ENCODE measurements at places on chromosomes 5 and 9. TPM values are rescaled to one million over a fixed set of nuclear protein-coding genes. Genes with fewer than 3 reads are reported as not detected.

GRCh38 chr9:82369251-82369945 lies 380.8 kb downstream of the SPATA31D1 start:
- no peak for DNase-seq

The ANKRD31 gene
- total RNA-seq: 0.22 TPM

DNA sequence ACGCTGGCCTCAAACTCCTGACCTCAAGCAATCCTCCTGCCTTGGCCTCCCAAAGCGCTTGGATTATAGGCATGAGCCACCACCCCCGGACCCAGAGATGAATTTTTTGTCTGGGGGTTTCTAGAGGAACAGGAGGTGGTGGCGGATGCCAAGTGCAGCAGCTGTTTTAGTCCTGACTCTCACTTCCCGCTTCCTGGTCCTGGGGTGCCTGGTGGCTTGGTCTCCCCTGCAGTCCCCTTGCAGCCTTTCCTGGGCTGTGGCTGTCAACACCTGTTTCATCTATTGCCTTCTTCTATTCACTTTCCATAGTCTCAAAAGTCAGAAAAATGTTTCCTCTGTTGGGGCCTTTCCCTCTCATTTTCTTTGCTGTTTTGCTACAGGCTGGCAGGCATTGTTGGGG lies 6.5 kb upstream of the NHP2 start:
- no peak for DNase-seq

GRCh38 chr5:137733006-137733405 lies 2.9 kb downstream of the KLHL3 start:
- no peak for DNase-seq

GRCh38 chr9:136858844-136859757 lies 7.0 kb downstream of the MAMDC4 start:
- DNase-seq: no peak

The IL13 gene
- total RNA-seq: 8.4 TPM

GRCh38 chr9:113574441-113575262 lies 111.1 kb downstream of the RGS3 start:
- DNase-seq: peak; percentile 58

DNA sequence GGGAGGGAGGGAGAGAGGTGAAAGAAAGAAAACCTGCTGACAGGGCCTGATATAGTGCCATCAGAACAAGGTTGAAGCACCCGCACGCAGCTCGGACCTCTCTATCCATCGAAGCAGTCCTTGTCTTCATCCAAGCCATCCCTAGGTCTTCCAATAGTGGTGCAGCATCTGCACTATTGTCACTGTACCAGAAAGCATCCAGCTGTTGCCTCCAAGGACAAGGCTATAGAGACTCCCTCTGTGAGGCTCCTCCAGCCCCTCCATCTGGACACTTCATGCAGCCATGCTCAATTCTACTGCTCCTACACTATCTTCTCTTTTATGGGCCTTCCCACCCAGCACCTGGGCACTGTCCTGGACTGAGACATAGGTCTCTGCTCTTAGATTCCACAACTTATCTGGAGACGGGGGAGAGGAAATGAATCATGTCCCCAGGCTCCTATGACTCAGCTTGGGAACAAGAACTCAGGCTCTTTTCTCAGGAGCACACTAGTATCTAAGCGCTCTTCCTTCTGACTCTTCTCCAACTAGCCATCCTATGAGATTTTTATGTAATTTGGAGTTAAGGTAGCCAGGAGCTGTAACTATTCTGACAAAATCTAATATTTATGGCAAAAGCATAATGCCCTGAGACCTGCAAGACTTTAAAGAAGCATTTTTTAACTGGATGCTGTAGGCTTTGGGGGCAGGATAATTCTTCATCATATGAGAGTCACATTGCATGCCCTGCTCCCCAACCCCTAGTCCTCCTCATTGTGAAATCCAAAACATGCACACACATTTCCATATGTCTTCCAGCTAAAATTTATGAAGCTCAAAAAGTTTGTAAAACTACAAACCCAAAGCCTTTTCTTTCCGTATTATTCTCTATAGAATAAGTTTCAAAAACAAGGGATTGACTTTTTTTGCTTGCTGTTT lies 446.8 kb downstream of the CCDC171 start:
- no peak for DNase-seq

DNA sequence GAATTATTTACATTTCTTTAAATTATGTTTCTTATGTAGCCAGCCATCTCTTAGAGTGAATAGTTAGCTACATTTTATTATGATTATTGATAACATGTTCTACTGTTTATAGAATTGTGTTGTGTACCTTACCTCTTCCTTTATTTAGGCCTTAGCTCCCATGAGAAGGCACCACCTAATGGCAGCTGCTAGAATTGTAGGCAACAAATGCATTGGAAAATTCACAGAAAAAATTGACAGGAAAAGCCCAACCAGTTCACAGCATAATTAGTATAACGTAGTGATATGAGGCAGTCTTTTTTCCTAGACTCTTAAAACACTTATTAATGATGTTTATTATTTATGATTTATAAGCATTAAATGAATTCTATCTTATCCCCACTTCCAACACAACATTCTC lies 175.8 kb downstream of the WDR70 start:
- no peak for DNase-seq

GRCh38 chr9:114723931-114724330 lies 41.9 kb upstream of the TEX48 start:
- no peak for DNase-seq

GRCh38 chr5:84343171-84343570 lies 41.5 kb downstream of the EDIL3 start:
- no peak for DNase-seq

The MRPL50 gene
- 10.5 TPM for total RNA-seq

DNA sequence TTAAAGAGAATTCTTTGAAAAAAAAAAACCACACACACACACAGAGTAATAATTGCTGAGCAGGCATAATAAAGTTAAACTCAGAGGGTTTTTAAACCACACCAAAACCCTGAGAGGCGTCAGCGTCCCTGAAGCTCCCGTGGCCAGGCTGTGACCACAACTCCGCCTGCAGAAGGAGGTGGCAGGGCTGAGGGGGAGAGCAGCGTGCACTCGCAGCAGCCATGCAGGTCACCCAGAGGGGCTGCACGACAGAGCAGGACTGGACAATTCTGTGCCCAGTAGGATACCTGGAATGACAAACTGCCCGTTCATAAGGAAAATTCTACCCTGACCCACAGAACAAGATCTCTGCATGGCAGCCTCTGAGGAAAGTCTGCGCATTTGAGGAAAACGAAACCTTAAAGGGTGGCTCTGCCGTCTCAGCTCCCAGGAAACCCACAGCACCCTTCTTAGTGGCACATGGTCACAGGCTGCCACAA lies 44.0 kb downstream of the ROR2 start:
- peak; percentile 71 for DNase-seq

DNA sequence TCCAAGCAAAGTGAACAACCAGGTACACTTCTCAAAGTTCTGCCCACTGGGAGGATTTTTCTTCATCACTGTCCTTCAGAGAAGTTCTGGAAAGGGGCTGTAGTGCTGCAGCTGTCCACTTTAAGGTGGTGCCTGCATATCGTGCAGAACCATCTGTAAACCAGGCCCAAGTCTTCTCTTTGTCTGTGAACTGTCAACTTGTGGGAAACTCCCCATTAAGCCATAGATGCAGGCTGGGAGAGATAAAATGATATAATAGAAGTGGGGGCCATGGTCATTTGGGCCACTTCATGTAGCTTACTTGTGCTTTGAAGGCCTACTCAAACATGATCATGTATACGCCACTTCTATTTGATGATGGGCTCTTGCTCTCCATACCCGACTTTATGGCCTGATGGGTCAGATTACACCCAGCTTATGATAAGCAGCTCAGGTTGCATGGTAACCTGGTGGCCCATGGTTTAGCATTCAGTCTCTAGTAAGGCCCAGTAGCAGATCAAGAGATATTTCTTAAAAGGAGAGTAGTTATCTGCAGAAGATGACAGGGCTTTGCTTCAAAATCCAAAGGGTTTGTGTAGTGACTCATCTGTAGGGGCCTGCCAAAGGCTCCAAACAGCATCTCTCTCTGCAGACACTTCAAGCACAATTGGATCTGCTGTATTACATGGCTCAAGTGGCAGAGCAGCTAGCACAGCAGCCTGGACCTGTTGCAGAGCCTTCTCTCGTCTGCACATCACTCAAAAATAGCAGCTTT lies 15.7 kb upstream of the BTF3 start:
- no peak for DNase-seq

The RPS23 gene
- total RNA-seq: 1,150 TPM

The ZFR gene
- 70.5 TPM for total RNA-seq

The CTNNAL1 gene
- total RNA-seq: 14.6 TPM

The PCDHGA2 gene
- total RNA-seq: not detected

The ASS1 gene
- total RNA-seq: not detected

- DNase-seq: no peak
Measured at GRCh38 chr9:16192403-16193017, 639.7 kb downstream of the CCDC171 start.

GRCh38 chr9:121582641-121583040 lies 68.8 kb upstream of the DAB2IP start:
- no peak for DNase-seq

GRCh38 chr9:129583308-129584038 lies 37.4 kb downstream of the C9orf50 start:
- no peak for DNase-seq

DNA sequence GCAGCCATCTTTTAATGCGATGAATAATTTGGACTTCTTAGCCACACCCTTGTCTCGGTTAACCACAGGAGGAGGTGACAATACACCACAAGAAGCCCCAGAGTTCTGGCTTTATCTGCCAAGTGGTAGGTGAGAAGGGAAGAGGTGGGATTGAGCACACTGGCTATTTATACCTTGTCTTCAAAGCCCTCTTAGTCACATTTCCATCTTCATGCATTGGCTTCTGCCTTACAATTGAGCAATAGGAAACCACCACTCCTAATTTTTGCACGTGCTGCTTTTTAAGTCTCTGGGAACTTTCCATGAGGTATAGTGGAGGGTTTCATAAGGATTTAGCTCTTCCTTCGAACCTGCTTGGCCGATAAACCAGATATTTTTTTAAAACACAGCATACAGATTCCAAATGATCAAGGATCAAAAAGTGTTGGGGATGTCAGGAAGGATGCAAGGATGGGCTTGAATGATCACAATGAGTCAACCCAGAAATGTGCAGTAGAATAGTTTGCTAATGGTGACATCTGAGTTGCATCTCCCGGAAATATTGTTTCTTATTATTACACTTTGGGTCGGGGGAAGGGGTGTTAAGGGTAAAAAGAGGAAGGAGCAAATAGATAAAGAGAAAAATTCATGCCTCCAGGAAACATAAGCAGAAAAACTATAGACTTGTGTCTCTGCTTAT lies 25.5 kb downstream of the PLAC8L1 start:
- DNase-seq: no peak

DNA sequence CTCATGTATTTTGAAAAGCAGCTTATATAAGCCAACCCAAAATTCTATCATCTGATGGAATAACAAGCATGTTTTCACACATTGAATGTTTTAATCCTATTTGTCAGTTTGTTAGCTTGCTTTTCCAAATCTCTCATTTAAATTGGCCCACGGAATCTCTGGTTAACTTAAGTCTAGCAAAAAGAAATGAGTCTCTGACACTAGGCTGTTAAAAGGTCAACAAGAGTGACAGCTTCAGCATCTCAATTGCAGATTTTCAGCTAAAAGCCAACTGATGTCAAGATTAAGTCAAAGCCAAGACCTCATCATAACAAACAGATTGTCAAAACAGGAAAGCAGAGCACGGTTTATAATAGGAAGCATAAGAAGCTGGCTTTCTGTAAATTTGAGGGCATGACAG lies 49.4 kb upstream of the CDH9 start:
- DNase-seq: no peak

The ANKH gene
- total RNA-seq: 95.4 TPM

- no peak for DNase-seq
Measured at GRCh38 chr9:36276781-36277181, 18.5 kb upstream of the GNE start.

GRCh38 chr5:33763435-33763834 lies 128.4 kb downstream of the ADAMTS12 start:
- DNase-seq: no peak

DNA sequence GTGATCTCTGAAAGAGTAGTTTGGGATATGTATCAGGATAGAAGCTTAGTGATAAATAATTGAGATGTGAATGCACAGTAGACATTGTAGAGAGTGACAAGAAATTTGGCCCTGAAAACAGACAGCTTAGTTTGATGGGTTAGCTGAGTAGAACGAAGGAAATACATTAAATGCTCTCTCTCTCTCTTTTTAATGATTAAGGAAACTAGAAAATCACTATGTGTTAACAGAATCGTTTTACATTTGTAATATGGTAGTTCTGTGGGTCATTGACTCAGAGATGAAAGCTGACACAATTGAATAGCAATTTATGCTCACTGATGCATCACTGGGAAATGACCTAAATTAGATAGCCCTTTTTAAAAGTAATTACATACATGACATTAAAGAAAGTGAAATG lies 739.8 kb upstream of the PTPRD start:
- no peak for DNase-seq

The PCDHGB6 gene
- total RNA-seq: 1.1 TPM

The ANKRD20A1 gene
- total RNA-seq: 2.0 TPM

The PCDHGA5 gene
- total RNA-seq: 0.33 TPM

DNA sequence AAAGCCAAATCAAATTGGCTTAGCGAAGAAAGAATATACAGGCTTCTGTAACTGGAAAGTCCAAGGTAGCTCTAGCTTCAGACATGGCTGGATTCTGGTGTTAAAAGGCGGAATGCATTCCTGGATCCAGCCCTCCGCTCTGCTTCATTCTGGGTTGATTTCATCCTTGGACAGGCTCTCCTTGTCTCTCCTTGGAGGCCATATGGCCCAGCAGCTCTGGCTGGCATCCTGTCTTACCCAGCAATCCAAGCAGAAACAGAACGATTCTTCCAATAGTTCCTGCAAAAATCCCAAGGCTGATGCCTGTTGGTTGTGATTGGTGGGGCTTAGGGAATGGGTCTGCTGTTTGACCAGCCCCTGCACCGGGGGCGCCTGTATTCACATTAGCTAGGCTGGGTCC lies 37.0 kb upstream of the SAP30L start:
- DNase-seq: no peak

DNA sequence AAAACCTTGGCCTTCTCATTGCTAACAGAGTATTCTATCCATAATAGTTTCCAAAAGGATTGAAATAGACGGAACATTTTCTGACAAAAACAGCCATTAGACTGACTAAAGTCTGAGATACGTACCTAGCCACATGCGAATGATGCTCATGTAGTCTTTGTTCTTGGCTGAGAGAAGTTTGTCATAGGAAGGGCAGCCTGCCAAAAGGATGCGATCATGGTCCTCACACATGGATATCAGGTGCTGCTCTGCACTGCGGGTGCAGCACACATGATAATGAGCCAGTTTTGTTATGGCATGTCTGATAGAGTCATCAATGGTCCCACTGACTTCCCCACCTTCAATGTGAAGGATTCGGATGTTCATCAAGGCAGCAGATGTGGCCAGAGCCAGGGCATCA lies 12.3 kb downstream of the GNE start:
- DNase-seq: no peak

The TTC23L gene
- total RNA-seq: not detected

GRCh38 chr9:3027210-3027609 lies 183.3 kb upstream of the PUM3 start:
- no peak for DNase-seq

- DNase-seq: no peak
Measured at GRCh38 chr5:38018016-38018415, 178.2 kb upstream of the GDNF start.

- DNase-seq: no peak
Measured at GRCh38 chr9:124309667-124310084, 51.9 kb downstream of the NEK6 start.

All from natural killer cell treated with Interleukin-12 subunit alpha and Interleukin-12 subunit beta and Interleukin-15 and Interleukin-18, amount 100 ng/mL, for 72 hours (primary cell).